ENCODE measurements at places on chromosomes 4 and X. TPM values are rescaled to one million over a fixed set of nuclear protein-coding genes. Genes with fewer than 3 reads are reported as not detected.

Gene OTOP1
- total RNA-seq = not detected

Gene TLR3
- total RNA-seq = 0.21 TPM

Gene GPR143
- 6.3 TPM for total RNA-seq

Gene CCNA2
- total RNA-seq = 129 TPM
